Dorsolateral prefrontal cortex (tissue), 122 donors: ENCODE measurements at places on chromosomes 11 and 22.

GRCh38 chr22:30564761-30565119 lies 9.7 kb downstream of the GAL3ST1 start:
- no peak for DNase-seq

- DNase-seq: peak; percentile 49
Observed at GRCh38 chr11:6703247-6704063, 20.3 kb upstream of the MRPL17 start.

DNA sequence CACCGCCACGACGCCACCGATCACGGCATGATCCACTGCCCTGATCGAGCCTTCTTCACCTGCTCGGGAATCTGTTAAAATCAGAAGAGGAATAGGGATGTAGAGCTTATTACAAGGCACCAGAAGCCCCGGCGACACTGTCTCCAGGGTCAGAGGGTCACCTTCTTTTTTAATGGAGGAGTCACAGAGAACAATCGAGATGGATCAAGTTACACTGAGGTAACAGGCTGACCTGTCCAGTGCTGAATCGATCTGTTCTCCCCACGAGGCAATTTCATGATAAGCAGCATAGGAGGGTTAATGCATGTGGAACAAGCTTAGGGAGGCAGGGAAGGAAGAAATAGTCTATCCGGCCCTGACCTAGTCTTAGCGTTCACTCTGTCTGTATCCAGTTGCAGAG lies 325.5 kb downstream of the CADM1 start:
- DNase-seq: no peak

GRCh38 chr11:110490886-110491285 lies 61.1 kb downstream of the FDX1 start:
- no peak for DNase-seq

GRCh38 chr11:109914809-109915653 lies 178.2 kb upstream of the ZC3H12C start:
- no peak for DNase-seq

GRCh38 chr22:48942698-48943566 lies 884.7 kb downstream of the BRD1 start:
- DNase-seq: no peak

GRCh38 chr22:29128891-29129807 lies 56.3 kb downstream of the KREMEN1 start:
- DNase-seq: no peak

DNA sequence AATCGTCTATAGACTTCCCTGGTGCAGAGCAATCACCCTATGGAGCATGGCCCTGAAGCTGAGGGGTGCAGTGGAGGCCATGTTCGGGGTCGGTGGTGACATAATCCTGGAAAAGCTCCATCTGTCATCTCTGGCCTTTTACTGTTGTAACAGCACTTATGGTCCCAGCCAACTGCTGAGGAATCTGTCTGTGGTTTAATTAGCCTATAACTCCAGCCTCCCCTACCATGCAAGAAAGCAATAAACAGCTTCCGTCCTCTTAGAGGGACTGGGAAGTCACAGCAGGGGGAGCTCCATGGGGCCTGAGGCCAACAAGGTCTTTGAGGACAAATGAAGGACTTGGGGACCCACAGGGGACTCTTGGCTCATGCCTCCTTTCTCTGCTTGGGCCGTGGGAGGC lies 159.1 kb upstream of the NECTIN1 start:
- no peak for DNase-seq

GRCh38 chr11:12175694-12176241 lies 65.4 kb downstream of the MICAL2 start:
- no peak for DNase-seq

GRCh38 chr11:60740573-60740972 lies 16.1 kb downstream of the MS4A18 start:
- no peak for DNase-seq

DNA sequence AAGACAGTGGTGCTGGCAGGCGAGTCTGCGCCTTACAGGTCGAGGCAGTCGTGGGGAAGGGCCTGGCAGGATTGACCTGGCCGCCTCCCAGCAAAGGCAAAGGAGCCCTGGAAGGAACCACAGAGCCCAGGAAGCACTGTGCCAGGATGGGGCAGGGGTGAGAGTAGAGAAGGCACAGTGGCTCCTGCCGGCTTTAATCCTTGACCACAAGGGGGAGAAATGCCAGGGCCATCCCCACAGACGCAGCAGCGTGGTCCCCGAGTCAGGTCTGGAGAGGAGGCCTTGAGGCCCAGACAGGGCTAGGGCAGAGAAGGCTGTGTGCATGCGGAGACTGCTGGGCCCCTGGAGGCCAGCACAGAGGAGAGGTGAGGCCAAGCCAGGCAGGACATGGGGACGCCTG lies 9.9 kb upstream of the NDUFS8 start:
- DNase-seq: no peak
